ENCODE measurements at places on chromosomes 6 and 20. TPM values are rescaled to one million over a fixed set of nuclear protein-coding genes. Genes with fewer than 3 reads are reported as not detected.

Gene PRL
- 1.1 TPM for total RNA-seq

DNA sequence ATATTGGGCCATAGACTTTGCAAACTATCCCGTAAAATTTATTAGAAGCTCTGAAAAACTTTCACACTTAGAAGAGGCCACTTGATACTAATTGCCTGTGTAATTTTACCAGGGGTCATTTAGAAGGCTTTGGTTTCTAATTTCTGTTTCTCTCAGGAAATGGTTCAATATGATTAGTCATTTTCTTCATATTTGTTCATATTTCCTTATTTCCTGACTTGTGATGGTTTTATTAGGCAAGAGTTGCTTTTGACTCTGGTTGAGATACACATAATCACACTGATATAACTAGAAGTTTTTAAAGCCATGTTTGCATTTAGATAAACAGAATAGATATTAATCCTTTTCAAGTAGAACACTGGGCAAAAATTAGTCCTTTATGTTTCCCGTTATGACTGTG lies 11.8 kb upstream of the HBS1L start:
- no peak overlapping the region for H3K4me3 ChIP-seq
- no peaks in the 10 kb centered on the region for H3K4me1 ChIP-seq
- H3K27ac ChIP-seq = no peak overlapping the region
- no peak for DNase-seq

DNA sequence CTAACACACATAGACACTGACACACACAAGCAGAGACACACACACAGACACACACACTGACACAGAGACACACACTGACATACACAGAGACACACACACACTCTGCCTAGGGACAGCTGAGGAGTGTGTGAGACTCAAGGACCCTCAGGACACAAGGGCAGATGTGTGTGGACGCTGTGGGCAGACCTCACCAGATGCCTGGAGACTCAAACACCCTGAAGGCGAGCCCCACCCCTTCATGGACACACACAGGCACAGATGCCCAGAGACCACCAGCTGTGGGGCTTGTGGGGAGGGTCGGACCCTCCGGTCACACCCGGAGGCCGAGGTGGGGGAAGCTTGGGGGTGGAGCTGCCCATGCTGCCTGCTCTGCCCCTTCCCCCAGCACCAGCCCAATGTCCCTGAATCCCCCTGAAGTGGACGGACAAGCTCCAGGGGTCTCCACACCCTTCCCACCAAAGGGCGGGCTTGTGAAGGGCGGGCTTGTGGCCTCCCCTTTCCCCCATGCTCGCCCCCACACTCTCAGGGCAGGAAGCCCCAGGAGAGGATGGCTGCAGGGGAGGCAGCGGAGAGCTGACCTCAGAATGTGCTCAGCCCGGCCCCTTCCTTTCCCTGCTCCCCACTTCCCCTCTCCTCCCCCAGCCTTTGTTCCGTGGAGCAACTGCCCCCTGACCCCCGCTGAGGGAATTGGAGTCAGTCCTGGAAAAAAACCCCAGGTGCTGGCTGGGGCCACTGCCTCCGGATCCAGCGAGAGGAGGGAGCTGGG lies 13.9 kb upstream of the ABHD16B start:
- H3K36me3 ChIP-seq = no peaks in the 10 kb centered on the region
- H3K27me3 ChIP-seq = peaks cover 74% of the 10 kb centered on the region
- no peaks in the 10 kb centered on the region for H3K4me1 ChIP-seq
- H3K27ac ChIP-seq = no peak overlapping the region
- DNase-seq = no peak
- no peak overlapping the region for H3K4me3 ChIP-seq

DNA sequence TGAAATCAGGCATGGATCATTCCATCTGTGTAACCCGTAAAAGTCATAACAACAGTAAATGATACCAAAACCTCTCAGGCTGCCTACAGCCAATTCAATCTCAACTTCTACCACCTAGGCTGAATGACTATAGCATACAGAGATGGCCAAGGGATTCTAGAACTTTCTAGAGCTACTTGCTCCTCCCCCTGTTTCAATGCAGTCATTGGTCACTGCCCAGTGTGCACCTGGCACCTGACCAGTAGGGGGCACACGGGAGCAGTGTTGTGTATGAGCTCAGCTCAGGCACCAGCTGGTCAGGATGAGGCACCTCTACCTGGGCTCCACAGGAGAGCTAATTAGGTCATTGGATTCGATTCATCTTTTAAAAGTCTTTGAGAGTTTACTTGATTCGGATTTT lies 86.2 kb downstream of the PLEKHG1 start:
- peaks cover 30% of the 10 kb centered on the region for H3K4me1 ChIP-seq
- H3K27ac ChIP-seq = no peak overlapping the region
- no peak overlapping the region for H3K4me3 ChIP-seq

DNA sequence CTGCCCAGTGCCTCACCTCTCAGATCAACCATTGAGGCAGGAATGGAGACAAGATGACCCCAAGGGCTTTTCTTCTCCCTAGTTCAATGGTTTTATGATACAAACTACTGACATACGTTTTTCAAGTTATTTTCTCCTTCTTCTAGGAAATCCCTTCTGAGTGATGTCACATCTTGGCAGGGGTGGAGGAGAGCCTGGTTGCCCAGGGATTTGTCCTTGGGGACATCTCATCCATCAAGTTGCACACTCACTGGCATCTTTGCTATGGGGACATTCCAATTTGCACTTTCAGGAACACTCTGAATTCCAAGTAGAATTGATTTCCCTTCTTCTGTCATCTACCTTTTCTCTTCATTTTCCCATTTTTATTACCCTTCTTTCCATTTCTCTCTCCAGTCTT lies 9.9 kb downstream of the ZFP57 start:
- peaks cover 7% of the 10 kb centered on the region for H3K27me3 ChIP-seq
- H3K4me3 ChIP-seq = no peak overlapping the region
- no peaks in the 10 kb centered on the region for H3K4me1 ChIP-seq

Gene HCRTR2
- 0.09 TPM for total RNA-seq

Gene XKR7
- total RNA-seq = under 0.01 TPM

Gene PLCB4
- total RNA-seq = 7.6 TPM

DNA sequence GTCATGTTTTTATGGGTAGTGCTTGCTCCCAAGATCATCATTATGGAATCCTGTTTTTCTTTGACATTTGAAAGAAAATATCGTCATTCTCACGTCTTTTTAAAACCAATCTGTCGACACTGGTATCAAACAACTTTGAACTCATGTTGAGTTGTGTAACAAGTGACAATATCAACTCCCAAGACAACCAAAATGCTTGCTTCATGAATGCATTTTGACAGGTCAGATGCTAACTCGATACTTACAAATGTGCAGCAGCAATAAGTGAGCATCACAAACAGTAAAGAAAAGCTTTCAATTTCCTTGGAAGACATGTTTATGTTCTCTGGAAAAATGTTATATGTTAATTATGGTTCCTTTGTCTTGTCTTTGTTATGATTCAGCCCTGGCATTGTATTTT lies 125.9 kb downstream of the EPHA7 start:
- no peak overlapping the region for H3K4me3 ChIP-seq
- DNase-seq = no peak
- no peaks in the 10 kb centered on the region for H3K4me1 ChIP-seq
- no peaks in the 10 kb centered on the region for H3K27me3 ChIP-seq
- H3K36me3 ChIP-seq = no peaks in the 10 kb centered on the region

Gene KCNK16
- total RNA-seq = not detected
